Type B pancreatic cell (in vitro differentiated cells): ENCODE measurements at places on chromosomes 7 and 10.

GRCh38 chr7:27158436-27159265 is 2.2 kb upstream of the HOXA7 start:
- DNase-seq: no peak

- no peak for DNase-seq
Observed at GRCh38 chr7:79406371-79406770, 47.1 kb downstream of the MAGI2 start.

DNA sequence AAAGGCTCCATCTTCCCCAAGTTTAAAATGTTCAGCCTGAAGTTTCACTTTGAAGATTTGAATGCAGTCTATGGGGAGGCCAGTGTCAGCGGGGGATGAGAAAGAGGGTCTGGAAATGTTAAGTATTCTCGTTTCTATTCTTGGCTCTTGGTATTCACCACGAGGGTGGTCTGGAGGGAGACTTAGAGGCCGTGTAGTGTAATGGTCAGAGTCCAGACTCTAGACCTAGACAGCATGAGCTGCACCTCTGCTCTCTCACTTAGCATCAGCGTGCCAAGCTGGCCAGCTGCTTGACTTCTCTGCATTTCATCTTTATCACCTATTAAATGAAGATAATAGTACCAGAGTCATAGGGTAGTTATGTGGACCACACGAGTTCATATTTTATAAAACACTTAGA is 57.9 kb downstream of the MKX start:
- no peak for DNase-seq

DNA sequence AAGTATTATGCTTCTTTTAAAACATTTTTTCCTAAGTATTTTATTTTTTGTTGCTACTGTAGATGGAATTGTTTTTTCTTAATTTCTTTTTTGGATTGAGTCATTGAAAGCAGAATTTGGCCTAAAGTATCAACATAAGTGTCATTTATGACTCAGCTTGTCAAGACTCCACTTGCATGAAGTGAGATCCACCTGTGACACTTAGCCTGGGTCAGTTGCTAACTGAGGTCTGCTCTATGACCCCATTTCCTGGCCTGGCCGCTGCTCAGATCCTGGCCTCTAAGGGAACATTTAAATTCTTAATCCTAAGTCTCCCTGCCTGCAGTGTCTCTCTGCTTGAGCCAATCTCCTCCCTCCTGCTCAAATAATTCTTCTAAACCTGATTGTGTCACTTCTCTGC is 35.5 kb downstream of the TMEM270 start:
- no peak for DNase-seq

- DNase-seq: peak; percentile 90
Observed at GRCh38 chr7:128883622-128884448, 21.2 kb downstream of the ATP6V1F start.

GRCh38 chr10:71860243-71861029 is 9.4 kb upstream of the PSAP start:
- peak; percentile 76 for DNase-seq

- no peak for DNase-seq
Observed at GRCh38 chr7:47739891-47740290, 158.0 kb upstream of the TNS3 start.

DNA sequence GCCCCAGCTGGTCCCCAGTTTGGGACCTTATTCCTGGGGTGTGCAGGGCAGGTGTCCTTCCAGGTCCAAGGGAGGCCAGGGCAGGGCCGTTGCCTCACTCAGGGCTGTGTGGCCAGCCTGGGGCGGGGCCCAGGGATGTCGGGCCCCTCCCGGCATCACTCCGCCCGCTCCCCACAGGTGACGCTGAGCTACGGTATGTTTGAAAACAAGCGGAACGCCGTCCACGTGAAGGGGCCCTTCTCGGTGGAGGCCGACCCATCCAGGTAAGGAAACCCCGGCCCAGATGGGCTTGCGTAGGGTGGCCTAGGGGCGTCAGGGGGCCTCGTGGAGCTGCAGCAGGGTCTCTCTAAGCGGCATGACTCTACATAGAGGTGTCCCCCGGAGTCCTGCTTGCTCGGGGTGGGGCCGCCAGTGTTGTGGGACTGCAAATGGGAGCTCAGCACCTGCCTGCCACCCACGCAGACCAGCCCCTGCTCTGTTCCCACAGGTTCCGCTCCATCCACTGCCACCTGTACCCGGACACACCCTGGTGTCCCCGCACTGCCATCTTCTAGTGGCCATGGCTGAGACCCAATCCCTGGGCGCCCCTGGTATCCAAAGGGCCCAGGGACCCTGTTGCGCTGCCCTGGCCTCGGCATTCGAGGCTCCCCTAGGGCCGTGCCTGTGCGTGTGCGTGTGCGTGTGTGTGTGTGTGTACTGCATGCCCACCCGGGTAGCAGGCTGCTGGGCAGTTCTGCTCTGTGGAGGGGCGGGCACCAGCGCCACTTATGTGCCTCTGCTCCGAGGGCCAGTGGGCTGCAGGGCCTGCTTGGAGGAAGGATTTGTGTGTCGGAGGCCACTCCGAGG is 7.3 kb downstream of the LFNG start:
- no peak for DNase-seq

GRCh38 chr7:24492576-24492975 is 80.7 kb upstream of the PALS2 start:
- no peak for DNase-seq

DNA sequence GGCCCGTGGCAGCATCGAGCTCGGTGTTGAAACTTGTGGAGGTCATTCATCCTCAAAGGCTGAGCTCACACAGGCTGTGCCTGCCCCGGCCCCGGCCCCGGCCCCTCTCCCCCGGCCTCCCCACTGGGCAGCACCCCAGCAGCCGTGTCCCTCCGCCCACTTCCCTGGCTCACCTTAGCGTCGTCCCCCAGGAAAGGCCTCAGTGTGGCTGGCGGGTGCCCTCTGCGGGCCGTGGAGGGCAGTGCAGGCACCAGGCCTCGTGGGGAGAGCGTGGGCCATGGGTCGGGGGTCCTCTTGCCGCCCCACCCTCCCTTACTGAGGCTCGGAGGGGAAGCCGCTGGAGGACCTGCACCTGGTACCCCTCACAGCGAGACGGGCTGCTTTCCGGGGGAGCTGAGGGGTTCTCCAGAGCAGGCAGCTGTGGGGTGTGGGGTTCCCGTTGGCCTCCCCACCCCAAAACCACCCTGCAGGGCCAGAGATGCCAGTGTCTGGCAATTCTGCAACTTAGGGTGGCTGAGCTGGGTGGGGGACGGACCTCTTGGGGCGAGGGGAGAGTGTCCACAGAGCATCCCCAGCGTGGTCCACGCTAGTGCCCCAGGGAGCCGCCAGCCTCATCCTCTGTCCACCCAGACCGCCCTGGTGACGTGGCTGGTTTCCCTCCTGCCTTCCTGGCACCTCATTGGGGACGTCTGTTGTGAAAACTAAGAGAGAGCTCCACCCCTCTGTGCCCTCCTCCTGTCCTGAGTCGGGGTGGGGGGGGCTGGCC is 44.2 kb upstream of the DPYSL4 start:
- DNase-seq: no peak

DNA sequence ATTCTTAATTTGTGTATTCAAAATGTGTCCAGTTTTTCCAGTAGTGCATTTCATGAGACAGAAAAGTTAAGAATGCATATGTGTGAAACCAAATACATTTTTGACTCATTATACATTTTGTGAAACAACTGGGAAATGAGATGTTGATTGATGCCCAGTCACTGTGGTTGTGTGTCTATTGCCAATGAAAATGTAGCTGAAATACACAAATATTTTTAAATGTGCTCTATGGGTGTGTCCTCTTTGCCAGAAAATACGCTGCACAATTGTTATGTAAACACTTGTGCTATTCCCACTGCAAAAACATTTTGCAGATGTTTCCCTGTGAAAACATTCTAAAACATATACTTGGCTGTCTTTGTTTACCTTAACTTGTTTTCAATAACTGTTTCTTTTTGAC is 395.2 kb downstream of the TFEC start:
- no peak for DNase-seq

DNA sequence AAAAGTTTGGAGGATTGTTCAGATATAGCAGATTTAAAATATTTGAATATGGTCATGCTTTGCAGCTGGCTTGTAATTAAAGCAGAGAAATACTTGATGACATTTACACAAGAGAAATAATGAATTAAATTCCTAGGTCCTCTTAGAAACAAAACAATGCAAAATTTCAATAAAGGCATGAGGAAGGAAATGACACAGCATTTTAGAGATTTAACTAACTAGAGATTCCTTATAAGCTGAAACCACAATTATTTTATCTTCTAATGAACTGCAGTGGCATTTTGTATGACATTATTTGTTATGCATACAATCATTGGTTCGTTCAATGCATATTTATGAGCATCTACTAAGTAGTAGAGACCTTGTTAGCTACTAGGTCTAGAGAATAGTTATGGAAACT is 490.9 kb downstream of the ZWINT start:
- no peak for DNase-seq

DNA sequence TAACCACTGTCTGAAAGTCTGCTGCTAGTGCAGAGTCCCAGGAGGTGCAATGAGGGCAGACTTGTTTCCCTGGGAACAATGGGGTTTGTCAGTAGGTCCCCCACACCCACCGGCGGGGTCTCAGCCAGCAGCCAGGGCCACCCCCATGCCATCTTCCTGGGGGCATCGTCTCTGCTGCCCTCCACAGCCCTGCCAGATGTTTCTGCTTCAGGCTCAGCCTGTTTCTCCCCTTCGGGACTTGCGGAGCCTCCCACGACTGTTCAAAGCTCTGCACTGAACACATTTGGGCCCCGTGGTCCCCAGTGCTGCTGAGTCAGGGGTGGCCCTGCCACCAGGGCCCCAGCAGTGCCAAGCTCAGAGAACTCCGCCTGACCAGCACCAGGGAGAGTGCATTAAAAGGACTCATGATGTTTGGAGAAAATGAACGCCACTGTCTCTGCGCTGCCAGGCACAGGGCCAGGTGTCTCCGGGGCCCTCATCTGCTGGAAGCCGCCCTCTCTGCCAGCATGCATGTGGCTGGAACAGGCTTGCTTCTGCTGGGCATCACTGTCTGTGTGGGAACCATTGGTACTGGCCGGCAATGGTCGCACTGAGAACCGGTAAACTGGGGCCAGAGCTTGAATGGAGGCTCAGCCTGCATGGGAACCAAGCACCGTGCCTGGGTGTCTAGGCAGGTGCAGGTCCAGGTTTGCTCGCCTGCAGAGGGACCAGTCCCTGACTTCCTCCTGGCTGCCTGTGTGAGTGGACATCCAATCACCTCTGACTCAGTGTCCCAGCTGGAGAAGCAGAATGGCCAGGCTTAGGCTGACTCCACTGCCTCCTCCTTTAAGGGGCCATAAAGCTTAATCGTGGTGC is 345.1 kb downstream of the GLRX3 start:
- no peak for DNase-seq

- DNase-seq: no peak
Observed at GRCh38 chr10:13298748-13299436, 972 bp downstream of the PHYH start.

DNA sequence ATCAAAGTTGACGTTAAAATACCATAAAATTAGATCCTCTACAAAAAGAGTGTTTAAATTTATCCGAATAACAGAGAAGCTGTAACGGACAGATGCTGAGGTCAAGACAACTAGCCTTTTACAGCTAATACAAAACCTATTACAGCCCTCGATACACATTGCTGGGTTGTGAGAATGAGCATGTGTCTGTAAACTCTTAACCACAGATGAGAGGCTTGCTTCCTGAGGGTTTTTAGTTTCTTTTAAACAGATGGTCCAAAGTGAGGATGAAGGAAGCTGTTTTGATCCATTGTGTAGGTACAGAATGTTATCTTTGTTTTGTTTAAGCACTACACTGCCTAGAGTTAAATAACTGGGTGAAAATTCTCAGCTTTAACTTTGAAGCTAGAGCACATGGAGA is 578.2 kb downstream of the PARD3 start:
- DNase-seq: no peak

DNA sequence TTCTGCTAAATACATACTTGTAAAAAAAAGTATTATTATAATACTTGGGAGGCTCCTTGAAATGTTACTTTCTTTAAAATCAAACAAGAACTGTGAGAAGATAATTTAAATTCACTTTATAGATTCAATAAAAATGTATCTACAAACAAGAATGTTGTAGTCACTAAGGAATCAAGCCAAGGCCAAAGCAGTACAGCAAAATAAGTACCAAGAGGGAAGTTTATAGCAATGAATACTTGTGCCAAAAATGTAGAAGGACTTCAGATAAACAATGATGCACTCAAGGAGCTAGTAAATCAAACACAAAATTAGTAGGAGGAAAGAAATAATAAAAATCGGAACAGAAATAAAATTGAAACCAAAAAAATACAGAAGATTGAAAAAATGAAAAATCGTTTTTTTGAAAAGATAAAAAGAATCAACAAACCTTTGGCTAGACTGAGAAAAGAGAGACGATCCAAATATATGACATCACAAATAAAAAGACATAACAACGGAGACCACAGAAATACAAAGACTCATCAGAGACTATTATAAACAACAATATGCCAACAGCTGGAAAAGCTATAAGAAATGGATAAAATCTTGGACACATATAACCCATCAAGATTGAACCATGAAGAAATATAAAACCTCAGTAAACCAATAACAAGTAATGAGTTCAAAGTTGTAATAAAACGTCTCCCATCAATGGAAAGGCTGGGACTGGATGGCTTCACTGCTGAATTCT is 286.0 kb upstream of the TMEM229A start:
- DNase-seq: no peak

- DNase-seq: peak; percentile 98
Observed at GRCh38 chr7:6008668-6009611, at the start of the genes AIMP2 and PMS2. Gene AIMP2 (plus strand): TSS chr7:6009272. CDS start chr7:6009364, 92 bp downstream. Gene PMS2 (minus strand): TSS chr7:6009049. CDS start chr7:6009019, 30 bp downstream.

DNA sequence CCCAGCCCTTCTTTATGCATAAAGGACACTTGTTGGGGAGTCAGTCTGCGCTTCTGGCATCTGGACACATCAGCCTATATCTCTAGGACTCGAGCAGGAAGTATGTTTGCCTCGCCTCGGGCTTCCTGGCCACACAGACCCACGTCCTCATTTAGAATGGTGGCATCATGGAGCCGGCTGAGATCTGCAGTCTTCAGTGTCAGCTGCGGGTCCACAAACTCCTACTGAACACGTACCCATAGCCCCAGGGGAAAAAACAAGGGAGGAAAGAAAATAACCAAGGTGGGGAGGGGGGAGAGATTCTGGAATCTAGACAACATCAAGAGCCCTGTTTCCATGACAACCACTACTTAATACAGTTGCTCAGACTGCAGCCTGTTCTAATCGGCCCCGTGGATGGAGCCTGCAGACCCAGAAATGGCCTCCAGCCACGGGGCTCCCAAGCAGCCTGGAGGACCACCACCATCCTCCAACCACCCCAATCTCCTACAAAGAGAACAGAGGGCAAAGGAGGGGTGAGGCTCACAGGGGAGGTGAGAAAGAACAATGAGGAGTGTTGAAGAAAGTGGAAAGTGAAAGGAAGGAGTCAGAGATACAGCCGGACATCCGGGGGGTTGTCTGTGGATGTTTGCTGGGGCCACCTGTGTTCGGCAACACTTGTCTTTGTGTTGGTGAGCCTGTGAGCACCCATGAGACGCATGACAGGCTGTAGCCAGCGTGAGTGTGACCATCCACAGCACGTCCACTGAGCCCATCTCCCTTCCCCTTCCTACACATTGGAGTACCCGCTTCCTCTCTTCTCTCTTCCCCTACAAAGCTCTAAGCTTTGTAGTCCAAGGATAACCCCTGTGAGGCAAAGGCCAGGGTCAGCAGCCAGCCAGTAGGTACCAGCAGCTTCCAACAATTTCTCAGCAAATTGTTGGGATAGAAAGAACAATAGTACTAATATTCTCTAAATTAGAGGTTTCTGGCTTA is 141.0 kb downstream of the PLXNA4 start:
- DNase-seq: no peak
